ENCODE measurements at places on chromosomes 1 and 21. TPM values are rescaled to one million over a fixed set of nuclear protein-coding genes. Genes with fewer than 3 reads are reported as not detected.

DNA sequence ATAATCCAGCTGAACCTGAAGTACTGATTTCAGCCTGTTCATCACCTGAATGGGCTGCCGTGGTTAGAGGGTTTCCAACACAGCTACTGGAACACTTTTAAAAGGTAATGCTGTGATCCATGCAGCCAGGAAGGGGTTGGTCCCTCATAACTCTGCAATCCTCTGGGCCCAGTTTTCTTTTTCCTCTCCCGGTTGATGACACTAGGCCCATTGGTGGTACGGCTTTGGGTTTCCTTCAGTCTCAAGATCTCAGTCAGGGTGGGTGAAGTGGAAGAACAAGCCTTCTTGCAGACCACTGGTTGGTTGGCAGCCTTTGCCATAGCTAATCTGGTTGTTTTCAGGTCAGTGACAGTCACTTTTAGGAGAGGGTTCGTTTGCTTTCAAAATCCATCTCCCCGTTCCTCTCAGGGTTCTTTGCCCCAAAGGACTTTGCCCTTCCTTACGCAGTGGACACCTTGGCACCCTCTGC is 502 bp upstream of the SLC35A3 start:
- no peak for DNase-seq

MCOLN3 gene
- total RNA-seq: 1.1 TPM

GRCh38 chr1:173409613-173410012 is 67.5 kb upstream of the PRDX6 start:
- DNase-seq: no peak

- no peak for DNase-seq
Observed at GRCh38 chr1:59040486-59040885, 256.4 kb upstream of the FGGY start.

DNA sequence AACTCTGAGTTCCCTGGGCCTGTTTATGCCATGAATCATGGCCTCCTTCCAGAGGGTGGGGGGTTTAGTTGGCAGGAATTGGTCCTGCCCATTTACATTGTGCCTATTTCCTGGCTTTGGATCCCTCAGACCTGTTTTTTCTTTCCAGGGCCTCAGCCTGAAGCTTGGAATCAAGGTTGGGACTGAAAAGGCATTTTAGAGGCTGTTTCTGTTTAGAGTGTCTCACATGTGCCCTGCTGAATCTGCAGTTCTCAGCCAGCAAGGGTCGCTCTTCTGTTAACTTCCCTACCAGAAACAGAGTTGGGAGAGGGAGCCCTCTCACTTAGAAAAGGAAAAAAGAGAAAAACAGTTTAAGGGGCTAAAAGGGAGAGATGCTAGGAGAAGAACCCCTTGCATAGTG is 191.1 kb downstream of the PTPRC start:
- DNase-seq: no peak

HLX gene
- 3.0 TPM for total RNA-seq

DNA sequence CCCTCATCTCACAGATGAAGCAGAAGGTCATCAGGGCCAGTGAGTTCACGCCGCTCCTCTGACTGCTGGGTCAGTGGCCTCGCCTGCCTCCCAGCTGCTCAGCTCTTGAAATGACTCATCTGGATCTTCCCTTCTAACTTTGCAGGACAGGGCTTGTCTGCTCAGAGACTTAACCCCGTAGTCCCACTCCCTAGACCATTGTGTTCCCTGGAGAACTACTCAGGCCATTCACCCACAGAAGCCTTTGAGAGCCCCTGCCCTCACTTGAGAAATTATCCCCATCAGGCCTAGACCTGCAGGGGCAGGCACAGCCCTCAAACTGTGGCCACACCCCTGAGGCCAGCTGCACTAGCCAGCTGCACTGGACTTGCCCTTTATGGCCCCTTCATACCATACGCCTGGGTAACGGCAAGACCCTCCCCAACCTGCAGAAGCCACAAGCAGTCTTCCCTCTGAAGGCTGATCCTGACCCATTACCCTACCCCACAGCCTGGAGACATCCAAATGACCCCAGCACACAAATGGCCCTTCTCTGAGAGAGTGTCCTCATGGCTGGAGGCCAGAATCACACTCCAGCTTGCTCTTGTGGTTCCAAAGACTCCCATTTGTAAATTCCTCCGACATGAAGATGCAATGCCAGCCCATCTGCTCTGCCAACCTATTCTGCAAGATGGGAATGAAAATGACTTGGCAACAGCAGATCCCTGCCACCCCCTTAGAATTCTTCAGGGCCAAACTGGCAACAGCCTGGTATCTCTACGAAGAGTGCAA is 33.2 kb downstream of the RCSD1 start:
- no peak for DNase-seq

GRCh38 chr1:39754906-39755504 is 16.1 kb downstream of the OXCT2 start:
- no peak for DNase-seq

DNA sequence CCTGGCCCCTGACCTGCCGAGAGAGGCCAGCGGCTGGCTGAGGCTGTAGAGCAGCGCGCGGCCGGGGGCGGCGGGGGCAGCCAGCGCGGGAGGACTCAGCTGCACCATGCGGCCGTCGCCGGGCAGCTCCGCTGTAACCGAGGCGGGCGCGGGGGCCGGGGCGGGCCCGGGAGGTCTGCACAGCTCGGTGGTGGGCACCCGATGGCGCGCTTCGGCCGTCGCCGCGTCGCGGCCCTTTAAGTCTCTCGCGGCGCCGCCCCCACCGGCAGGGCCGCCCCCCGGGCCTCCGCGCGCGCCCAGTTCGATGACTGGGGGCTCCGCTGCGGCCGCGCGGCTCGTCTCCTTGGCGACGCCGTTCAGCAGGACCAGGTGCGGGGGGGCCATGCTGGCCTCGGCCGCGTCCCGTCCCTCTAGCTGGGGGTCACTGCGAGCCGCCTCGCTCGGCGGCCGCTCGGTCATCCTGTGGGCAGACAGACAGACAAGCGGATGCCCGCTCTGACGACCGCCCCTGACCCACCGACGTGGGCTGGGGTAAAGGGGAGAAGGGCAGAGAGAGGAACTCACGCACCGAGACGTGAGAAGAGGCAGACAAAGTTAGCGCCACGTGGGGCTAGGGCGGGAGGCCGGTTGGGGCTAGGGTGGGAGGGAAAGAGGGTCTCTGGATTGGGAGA is 6.5 kb downstream of the TAL1 start:
- DNase-seq: peak; percentile 82

- no peak for DNase-seq
Observed at GRCh38 chr21:31518580-31518979, 140.9 kb upstream of the SOD1 start.

All from lower leg skin (tissue), 4 donors.